ENCODE measurements at places on chromosomes 5 and 9.

GRCh38 chr5:167339205-167339604 is 952.2 kb upstream of the WWC1 start:
- DNase-seq = no peak

- no peak for DNase-seq
Observed at GRCh38 chr9:77018058-77018968, 1.1 kb upstream of the FOXB2 start.

GRCh38 chr9:121619545-121620324 is 31.7 kb upstream of the DAB2IP start:
- no peak for DNase-seq

DNA sequence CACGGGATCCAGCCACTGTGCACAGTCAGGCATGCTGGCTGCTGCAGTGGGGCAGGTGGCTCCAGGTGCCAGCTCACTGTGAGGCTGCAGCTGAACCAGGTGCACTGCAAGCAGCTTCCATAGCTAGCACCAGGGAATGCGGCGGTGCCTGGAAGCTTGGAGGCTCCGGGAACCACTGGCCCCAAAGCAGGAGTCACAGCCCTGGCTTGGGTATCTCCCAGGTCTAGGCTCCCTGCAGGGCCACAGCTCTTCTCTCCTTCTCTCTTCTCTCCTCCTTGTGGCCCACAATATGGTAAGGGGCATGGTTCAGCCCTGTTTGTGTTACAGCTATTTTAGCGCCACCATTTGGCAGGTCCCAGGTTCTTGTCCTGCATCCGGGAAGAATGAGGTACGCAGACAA is 6.7 kb upstream of the MTMR12 start:
- DNase-seq = no peak

DNA sequence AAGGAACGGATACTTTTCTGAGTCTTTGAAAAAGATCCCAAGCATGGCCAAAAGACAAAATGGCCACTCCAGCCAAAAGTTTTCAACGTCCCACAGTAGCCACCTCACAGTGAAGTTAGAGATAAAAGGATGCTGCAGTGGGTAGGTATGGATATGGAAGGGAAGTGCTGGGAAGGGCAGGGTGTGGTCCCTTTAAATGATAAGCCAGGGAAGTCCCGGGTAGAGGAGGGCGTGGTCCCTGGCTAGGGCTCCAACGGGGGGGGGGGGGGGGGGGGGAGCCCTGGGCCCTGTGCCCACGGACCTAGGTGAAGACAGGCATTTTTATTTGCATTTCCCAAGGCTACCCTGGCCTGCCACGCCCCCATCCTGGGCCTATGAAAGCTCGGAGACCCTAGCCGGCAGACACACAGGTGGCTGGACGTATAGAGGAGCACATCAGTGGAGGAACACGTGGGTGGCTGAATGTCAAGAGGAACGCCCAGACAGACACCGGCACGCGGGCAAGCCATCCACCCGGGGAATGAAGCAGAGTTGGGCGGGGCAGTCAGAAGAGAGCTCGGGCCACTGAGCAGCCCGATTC is 306.7 kb downstream of the NFIB start:
- no peak for DNase-seq

- DNase-seq = no peak
Observed at GRCh38 chr5:137072361-137073115, 426.6 kb downstream of the SPOCK1 start.

DNA sequence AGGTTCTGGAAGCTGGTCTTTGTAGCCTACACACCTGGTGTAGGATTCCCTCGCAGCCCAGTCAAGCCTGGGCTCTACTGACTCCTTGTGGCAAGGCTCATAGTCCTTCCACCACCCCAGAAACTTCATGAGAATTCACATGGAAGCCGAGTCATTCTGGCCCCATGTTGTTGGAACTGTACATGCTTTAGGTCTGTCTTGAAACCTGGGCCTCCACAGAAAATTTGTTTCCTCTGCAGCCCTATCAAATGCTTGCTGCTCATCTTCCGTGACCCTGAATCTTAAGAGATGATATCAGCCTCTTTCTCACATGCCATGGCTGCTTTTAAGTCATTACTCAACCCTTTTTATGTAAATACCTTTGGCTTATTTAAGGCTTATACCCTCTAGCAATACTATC is 113.4 kb upstream of the GRHPR start:
- no peak for DNase-seq

- no peak for DNase-seq
Observed at GRCh38 chr5:140114341-140115185, 654 bp downstream of the PURA start.

- DNase-seq = no peak
Observed at GRCh38 chr5:84430863-84431663, 46.4 kb upstream of the EDIL3 start.

DNA sequence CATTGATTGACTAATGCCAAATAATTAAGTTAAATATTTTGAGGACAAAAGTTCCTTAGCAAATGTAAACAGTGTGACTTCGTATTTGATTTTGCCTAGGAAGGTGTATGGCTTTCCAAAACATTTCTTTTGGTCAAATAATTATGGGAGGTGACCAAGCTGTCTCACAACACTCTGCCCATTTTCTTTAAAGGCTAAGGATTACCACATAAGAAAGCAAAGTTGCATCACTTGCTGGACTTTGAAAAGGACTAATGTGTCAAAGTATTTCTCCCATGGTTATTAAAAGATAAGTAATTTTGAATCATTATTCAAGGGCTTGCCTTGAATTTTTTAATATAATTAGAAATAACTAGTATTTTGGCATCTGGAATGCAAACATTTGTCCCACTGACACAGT is 74.7 kb downstream of the HAPLN1 start:
- no peak for DNase-seq

DNA sequence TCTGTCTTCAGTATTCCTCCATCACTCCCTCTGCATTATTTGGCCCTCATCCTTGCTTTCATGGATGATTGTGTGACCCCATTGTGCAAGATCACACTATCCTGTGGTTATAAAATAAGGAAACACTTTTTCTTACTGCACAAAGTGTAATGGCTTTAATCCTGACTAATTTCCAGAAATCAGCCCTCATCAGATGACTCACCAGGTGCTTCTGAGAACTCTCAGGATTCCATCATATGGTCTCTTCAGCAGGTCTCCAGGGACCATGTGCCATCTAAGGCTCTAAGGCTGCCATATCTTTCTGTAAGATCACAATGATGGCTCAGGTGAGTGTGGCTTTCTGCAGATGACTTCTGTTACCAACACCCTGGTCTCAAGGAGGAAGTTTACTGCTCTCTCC is 27.3 kb upstream of the FER start:
- DNase-seq = no peak

Data from fibroblast of skin of left quadriceps (primary cell).